Natural killer cell (primary cell): ENCODE measurements at places on chromosomes 13 and 19. TPM values are rescaled to one million over a fixed set of nuclear protein-coding genes. Genes with fewer than 3 reads are reported as not detected.

DNA sequence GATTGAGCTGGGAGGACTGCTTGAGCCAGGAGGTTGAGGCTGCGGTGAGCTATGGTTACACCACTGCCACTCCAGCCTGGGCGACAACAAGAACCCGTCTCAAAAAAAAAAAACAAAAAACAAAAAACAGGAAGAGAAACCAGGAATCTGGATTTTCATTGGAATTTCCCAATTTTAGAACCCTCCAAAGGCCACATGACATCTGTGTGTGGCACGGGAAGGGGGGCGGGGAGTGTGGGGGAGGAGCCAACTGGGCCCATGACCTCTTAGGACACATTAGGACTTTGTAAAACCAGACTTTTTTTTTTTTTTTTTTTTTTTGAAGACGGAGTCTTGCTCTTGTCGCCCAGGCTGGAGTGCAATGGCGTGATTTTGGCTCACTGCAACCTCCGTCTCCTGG lies 21.2 kb upstream of the MYDGF start:
- no peak for DNase-seq

The WDR88 gene
- not detected for total RNA-seq

The LSM7 gene
- 80.2 TPM for total RNA-seq

The CDX2 gene
- total RNA-seq, result not detected

The KASH5 gene
- total RNA-seq, result 0.80 TPM

DNA sequence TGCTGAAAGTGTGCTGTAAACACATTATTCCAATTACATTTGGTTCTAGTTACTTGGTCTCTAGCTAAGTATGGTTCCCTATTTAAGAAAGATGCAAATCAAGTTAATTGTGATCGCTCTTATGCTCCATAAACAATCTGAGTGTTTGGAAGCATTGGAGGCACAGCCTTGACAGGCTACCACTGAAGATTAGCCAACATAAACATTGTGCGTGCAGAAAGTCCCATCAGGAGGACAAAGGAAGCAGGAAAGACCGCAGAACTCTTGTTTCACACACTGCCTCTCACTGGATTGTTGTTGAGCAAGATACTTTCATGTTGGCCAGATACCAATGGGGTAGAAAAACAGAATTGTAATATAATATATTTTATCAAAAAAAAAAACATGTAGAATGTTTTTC lies 814.4 kb downstream of the EFNB2 start:
- DNase-seq, result no peak
